NCI-H1048 (cell line): ENCODE measurements at places on chromosomes 1 and 21.

DNA sequence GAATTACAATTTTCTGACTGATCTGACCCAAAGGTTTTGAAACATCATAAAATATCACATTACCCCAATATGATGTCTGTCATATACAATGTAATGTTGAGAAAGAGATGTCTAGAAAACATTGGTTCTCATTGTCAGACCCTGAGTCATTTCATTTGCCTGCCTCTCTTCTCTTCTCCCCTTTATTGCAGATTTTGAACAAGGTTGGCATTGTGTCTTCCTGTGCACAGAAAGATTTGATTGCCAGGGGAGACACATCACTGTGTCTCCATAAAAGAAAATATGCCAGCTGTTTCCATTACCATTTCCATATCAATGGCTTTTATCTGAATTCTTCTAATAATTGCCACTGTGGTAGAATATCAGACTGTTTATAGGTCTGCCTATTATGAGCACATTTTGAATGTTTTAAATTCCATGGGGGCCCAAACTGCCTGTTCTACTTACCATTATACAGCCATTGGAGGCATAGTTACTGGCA, 65.6 kb downstream of the IFI44 start:
- no peak for DNase-seq

- no peak for DNase-seq
Measured at GRCh38 chr1:156458181-156458503, 42.4 kb downstream of the MEF2D start.

DNA sequence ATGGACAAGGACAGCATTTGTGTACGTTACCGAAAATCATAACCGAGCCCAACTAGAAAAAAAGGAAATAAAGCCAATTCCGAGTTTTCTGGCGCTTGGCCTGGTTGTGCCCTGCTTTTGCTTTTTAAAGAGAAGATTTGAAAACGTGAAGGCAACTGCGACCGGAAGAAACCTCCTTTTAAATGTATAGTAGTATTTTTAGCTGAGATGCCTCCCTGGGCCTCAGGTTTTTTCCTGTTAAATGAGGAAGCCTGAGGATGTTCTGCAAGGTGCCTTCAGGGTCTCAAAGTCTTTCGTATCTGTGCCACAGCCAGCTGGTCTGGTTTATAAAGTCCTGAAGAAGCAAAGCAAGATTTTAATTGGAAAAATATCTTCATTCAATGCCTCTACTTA, 371 bp upstream of the ODF2L start:
- no peak for DNase-seq

DNA sequence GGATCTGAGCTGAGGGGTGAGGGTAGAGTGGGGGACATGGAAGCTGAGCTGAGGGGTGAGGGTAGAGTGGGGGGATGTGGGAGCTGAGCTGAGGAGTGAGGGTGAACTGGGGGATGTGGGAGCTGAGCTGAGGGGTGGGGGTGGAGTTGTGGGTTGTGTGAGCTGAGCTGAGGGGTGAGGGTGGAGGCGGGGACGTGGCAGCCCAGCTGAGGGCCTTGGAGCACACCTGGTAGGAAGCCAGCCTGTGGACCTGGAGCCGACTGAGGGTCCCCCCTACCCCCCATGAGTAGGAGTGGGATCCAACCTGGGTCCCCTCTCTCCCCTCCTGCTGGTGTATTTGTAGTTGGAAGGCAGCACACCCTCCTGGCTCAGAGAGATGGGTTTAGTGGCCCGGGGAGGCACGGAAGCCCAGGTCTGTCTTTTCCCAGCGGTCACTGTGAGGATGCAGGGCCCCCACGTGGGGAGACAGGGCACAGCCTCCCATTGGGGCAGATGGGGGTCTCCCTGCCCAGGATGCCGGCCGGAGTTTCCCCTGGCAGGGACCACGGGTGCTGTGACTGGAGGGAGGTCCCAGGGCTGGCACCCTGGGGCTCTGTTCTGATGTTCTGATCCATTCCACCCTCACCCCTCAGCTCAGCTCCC, 13.2 kb upstream of the NPHP4 start:
- DNase-seq, result no peak

- DNase-seq, result no peak
Measured at GRCh38 chr1:18339161-18339560, 141.6 kb upstream of the KLHDC7A start.

GRCh38 chr1:150256554-150257341, 826 bp upstream of the CA14 start:
- no peak for DNase-seq

GRCh38 chr1:76065270-76065669, 9.3 kb upstream of the ST6GALNAC3 start:
- no peak for DNase-seq

GRCh38 chr1:83011265-83011664, 987.7 kb downstream of the TTLL7 start:
- no peak for DNase-seq

GRCh38 chr1:165383067-165383466, 26.6 kb upstream of the LMX1A start:
- DNase-seq, result no peak

DNA sequence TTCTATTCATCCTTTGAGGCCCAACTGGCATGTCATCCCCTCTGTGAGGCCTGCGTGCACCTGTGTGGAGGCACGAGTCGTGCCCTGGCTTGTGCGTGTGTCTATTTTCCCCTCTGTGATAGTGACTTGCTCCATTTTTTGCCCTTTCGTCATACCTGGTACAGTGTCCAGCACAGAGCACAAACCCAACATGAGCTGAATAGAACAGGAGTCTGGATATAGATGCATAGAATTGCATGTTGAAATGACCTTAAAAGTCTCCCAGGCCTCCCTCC, 32.5 kb downstream of the TNNT2 start:
- DNase-seq, result no peak

DNA sequence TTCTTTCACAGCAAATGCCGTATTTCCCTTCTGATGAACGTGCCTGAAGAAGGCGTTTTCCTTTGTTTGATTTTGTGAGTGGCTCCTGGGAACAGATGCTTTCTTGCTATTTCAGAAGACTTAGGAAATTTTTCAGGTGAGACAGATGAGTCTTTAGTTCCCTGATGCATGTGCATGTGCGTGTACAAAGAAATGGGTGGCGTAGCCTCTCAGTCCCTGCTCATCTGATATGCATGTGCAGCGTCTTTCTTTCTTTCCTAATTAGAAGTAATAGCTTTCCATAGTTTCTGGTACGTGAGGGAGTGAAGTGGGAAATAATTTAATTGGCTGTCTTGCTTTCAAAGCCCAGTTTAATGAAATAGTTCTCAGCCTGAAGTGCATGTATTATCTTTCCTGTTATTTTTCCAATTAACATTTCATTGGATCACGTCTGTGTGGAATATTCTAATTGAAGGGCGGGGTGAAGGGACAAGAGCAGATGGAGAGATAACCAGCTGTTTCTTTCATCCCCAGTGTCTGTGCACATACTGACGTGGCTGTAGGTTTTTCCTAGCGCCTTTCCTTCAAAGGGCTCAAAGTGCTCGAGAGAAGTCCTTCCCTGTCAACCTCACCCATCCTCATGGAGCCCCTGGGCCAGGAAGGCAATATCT, 104.3 kb downstream of the FAM78B start:
- DNase-seq, result no peak

DNA sequence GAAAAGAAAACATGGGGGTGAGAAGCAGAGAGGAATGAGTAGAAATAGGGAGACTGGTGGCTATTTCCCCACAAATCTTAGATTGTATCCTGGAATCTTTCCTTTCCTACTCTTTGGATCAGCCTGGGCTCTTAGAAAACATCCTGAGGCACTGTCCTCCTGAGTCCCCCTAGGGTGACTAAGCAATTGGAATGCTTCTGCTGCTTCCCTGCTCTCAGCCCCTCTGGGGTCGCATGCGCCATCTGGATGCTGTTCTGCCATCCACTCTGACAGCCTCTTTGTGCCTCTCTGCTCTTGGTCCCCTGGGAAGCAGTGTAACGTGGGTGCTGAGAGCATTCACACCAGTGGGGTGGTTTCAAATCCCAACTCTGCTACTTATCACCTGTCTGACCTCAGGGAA, 443.0 kb downstream of the SIPA1L2 start:
- no peak for DNase-seq

GRCh38 chr1:65209005-65209885, 61.2 kb downstream of the AK4 start:
- DNase-seq, result no peak

- DNase-seq, result no peak
Measured at GRCh38 chr1:165917166-165917565, 89.8 kb downstream of the UCK2 start.

DNA sequence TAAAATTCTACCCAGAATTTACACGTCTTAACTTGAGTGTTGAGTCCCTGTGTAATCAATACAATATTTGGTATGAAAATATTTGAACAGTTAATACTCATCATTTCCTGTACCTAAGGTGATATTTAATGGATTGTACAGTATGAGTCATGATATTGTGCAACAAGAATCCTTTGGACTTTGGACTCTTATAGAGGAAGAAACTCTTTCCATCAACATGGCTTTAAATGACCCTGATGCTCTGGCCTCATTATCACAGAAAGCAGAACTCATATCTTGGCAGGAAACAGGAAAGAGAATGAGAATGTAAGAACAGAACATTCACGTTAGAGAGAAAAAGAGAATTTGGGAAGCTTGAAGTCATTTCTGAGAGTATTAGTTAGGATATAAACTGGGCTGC, 168.8 kb upstream of the B3GALT2 start:
- DNase-seq, result no peak

DNA sequence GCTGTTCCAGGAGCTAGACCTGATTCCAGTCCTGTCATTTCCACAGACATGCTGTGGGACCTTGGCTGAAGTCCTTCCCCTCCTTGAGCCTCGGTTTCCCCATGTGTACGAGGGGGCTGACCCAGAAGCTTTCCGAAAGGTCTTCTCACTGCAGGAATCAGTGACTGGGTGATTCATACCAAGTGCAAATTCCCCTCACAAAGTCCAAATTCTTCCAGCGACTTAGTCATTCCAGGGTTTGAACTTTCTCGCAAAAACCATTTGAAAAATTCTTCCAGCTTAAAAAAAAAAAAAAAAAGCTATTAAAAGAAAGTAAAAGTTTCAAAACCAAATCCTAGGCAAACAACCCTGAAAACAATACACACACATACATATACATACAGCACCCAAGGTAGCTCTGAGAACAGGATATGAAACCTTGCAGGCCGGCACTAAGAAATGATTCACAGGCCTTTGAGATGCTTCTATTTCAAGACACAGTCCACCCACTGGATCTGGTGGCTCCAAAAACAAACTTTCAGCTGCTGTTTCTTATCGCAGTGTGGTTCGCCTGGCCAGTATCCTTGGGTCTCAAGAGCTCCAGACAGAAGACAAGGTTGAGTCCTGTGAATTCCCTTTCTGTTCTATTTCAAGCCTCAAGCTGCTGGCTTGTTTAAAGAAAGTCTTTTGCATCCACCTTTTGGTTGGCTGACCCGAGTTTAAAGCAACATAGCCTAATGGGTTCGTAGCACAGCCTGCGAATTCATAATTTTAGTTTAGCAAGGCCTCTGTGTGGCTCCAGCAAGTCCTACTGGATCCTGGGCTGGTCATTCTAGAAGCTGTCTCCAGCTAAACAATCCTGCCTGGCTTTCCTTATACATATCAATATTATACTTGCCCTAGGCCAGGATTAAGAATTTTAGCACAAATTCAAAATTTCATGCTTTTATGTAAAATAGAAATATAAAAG, 18.0 kb upstream of the ID3 start:
- no peak for DNase-seq

DNA sequence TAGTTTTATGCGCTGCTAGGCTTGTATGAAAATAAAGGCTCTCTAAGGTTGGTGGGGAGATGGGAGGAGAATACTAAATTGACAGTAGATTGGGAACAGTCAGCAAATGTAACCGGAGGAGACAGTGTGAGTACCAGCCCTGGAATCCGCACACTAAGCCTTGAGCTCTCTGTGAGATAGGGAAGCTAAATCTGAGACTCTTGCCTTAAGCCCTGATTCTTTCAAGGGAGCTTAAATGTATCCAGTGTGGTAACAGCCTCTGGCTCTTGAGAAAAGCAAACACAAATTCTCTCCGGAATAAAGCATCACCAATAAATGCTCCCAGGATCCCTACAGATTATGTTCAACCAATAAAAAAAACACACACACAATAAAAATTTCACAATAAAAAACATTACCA, 33.0 kb upstream of the PDPN start:
- DNase-seq, result no peak

- DNase-seq, result no peak
Measured at GRCh38 chr1:67653304-67653703, 31.7 kb upstream of the GADD45A start.
